ENCODE measurements at places on chromosomes 16 and 17.

- DNase-seq, result no peak
Observed at GRCh38 chr17:79595471-79595870, 15.4 kb downstream of the RBFOX3 start.

- no peak for DNase-seq
Observed at GRCh38 chr17:15038656-15039055, 226.5 kb downstream of the PMP22 start.

DNA sequence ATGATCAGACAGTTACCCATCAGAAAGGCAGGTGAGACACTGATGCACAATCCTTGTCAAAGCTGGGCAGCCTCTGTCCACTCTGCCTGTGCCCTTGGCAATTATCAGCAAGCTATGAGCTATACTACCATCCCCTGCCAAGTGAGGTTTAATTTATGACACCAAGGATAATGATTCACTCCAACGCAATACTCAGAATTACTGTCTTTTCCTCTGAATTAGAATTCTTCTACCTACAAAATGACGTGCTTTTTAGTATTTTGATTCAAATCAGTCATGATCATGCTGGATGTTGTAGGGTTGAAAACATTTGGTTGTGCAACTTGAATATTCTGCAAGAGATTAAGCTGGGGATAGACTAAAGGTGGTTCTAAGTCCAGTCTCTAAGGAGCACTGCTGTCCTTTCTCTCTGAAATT, 116.8 kb upstream of the SOX9 start:
- no peak for DNase-seq

- DNase-seq, result no peak
Observed at GRCh38 chr17:44079877-44080821, 9.6 kb downstream of the G6PC3 start.

- DNase-seq, result peak; percentile 65
Observed at GRCh38 chr17:79019632-79020584, 4.1 kb upstream of the C1QTNF1 start.

DNA sequence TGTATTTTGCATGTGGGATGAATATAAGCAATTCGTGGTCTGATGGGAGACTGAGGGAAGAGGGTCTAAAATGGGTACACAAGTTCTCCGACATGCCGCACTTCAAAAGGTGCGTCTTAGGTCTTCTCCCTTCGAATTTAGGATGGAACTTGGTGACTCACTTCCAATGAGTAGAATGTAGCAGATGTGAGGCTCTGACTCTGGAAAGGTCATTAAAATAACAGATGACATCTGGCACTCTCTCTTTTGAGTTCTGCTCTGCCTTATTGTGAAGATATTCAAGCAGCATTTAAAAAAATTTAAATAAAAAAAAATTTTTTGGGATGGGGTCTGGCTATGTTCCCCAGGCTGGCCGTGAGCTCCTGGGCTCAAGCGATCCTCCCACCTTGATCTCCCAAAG, 92.7 kb downstream of the TMEM100 start:
- no peak for DNase-seq

- no peak for DNase-seq
Observed at GRCh38 chr16:89586853-89587252, 11.3 kb downstream of the CPNE7 start.

- DNase-seq, result no peak
Observed at GRCh38 chr17:77815127-77815905, 143.2 kb upstream of the TNRC6C start.

DNA sequence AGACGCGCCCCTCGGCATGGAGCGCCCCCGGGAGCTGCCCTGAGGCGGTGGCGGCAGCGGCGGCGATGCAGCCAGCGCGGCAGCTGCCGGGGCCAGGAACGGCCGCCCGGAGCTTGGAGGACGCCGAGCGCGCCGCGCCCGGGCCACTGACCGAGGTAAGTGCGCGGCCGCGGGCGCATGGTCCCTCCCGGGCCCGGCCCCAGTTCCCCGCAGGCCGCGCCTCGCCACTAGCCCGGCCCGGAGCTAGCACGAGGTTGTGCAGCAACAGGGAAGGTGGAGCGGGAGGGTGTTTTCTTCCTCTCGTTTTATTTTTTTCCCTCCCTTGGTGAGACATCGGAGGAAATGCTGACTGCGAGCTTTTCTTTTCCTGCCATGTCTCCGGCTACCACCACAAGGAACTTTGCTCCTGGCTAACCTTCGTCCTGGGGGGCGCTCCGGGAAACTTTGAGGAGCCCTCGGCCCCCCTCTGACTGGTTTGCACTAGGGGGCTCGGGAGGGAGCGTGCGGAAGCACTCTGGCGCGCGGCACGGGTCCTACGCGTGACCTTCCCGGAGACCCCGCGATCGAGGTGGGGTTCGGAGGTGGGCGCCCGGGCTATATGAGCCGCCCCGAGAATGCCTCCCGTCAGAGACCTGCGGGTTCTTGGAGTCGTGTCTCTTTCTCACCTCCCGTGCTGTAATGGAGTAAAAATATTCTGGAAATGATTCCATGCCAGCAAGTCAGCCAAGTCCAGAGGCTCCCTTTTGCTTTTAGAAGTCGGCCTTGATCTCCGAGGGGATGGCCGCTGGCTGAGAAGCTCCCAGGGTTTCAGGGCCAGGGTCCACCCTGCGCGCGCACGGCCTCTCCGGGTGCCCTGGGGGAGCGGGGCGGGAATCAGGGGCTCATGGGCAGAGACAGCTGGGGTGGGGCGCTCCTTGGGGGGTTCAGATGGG, 868 bp downstream of the KCNJ12 start:
- no peak for DNase-seq

- no peak for DNase-seq
Observed at GRCh38 chr17:57108671-57109392, 23.8 kb downstream of the AKAP1 start.

- DNase-seq, result no peak
Observed at GRCh38 chr17:57518587-57519581, 226.2 kb downstream of the CCDC182 start.

DNA sequence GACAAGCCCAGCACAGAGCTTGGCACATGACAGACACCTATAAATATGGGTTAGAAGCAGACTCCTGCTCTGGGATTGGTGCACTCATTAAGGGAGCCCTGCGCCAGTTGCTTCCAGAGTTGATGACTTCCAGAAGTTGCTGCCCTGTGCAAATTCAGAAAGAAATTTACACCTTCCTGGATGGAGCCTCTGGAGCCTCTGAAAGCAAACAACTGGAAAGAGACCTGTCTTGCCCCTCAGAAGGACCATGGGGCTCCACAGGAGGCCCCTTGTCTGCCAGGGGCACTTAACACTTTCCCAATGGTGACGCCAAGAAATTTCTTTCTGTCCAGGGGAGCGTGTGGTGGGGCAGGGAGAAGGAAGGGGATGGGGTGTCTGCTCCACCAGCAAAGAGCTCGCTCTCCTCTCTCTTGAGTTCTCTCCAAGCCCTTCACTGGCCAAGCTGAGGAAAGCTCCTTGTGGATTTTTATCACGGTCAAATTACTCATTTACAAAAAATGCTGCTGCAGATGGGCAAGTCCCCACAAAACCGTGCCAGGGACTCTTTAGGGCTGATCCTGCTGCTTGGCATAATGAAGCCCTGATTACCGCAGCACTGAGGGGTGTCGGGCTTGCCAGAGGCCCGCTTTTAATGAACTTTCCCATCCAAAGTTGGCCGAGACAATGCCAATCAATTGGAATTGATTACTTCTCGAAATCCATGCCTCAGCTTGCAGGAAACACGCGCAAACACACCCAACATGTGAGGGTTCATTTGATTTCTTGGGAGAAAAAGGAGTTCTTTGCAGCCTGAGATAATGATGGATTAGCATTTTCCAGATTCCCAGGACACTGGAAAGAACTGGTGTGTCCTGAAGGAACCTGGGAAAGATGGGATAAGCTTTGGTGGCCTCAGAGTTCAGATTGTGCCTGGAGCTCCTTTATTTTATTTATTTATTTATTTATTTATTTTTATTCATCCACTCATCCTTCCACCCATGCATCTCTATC, 583.6 kb upstream of the CDH5 start:
- DNase-seq, result no peak

- peak; percentile 93 for DNase-seq
Observed at GRCh38 chr17:31487648-31488263, 96.3 kb downstream of the RAB11FIP4 start.

GRCh38 chr16:85988723-85989313, 89.9 kb downstream of the IRF8 start:
- no peak for DNase-seq

DNA sequence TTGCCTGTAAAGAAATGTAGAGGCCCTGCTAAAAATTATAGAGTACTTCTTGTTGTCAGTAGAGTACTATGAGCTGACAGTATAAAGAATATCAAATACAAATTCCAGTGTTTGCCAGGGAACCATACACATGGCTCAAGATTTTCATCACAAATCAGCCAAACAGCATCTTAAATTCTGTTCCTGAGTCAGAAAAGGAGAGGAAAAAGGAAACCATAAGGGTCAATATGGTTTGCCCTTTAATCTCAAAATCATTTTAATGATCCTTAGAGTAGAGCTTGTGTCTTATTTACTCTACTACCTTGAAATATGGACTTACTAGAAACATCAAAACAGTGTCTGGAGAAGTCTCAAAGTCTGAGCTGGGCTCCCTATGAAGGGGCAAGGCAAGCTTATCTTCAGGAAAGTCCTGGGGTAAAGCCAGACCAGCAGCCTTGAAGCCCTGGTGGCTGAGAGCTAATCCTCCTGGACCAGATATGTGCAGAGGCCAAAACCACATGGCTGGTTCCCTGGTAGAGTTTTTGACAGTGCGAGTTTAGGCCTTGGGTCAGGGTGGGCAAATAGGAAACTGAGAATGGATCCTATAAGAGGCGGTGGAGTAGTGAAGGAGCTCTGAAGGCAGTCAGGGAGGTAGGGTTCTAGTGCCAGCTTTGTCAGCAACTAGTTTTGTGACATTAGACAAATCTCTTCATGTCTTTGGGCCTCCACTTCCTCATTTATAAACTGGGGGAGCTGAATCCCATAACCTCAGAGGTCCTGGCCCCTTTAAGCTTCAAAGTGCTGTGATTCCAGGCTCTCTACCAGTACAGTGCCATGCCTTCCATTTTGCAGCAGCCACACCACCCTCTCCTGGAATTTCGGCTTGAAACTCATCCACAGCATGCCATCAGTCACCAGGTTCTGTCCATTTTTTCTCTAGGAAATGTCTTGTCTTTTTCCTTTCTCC, 38.9 kb downstream of the MRTFB start:
- no peak for DNase-seq

DNA sequence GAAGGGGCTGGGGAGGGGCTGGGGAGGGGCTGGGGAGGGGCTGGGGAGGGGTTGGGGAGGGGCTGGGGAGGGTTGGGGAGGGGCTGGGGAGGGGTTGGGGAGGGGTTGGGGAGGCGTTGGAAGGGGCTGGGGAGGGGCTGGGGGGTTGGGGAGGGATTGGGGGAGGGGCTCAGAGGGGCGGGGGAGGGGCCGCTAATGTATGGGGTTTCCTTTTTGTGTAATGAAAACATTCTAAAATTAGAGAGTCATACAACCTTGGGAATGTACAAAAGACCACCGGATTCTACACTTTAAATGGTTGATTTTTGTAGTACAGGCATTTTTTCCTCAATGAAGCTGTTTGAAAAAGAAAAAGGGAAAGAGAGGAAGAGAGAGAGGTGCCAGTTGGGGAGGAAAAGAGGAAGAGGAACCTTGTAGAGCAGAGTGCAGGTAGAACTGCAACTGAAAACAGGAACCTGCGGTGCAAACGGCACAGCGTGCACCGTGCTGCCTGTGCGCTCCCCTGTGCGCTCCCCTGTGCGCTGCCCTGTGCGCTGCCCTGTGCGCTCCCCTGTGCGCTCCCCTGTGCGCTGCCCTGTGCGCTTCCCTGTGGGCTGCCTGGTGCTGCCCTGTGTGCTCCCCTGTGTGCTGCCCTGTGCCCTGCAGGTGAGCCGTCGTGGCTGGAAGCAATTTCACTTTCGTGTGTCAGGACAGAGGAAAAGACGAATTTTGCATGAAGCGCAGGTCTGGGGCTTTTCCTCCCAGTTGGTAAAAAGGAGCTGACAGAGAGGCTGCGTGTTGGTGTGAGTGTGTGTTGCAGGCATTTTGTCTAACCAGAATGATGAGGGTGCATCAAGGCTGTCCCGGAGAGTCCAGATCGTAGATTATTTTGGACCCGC, 40.8 kb downstream of the METRNL start:
- no peak for DNase-seq

GRCh38 chr16:89437991-89438390, 52.4 kb downstream of the ANKRD11 start:
- no peak for DNase-seq

DNA sequence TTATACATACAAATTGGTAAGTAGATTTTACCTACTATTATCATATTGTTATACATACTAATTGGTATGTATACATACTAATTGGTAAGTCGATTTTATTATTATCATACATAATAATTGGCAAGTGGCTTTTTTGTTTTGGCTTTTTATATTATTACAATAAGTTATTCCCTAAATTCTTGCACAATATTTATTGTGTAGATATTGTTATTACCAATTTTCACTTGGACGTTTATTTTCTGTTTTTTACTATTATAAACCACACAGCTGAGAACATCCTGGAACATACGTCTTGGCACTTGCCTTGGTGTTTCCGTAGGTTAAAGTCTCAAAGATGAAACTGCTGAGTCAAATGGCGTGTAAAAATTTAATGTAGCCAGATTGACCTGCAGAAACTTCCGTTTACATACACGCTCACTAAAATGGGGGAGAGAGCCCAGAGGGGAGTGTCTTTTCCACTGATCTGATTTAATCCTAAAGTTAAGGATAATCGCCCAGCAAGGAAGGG, 18.9 kb downstream of the GNGT2 start:
- DNase-seq, result no peak

- DNase-seq, result no peak
Observed at GRCh38 chr16:72937916-72938794, 109.8 kb downstream of the ZFHX3 start.

DNA sequence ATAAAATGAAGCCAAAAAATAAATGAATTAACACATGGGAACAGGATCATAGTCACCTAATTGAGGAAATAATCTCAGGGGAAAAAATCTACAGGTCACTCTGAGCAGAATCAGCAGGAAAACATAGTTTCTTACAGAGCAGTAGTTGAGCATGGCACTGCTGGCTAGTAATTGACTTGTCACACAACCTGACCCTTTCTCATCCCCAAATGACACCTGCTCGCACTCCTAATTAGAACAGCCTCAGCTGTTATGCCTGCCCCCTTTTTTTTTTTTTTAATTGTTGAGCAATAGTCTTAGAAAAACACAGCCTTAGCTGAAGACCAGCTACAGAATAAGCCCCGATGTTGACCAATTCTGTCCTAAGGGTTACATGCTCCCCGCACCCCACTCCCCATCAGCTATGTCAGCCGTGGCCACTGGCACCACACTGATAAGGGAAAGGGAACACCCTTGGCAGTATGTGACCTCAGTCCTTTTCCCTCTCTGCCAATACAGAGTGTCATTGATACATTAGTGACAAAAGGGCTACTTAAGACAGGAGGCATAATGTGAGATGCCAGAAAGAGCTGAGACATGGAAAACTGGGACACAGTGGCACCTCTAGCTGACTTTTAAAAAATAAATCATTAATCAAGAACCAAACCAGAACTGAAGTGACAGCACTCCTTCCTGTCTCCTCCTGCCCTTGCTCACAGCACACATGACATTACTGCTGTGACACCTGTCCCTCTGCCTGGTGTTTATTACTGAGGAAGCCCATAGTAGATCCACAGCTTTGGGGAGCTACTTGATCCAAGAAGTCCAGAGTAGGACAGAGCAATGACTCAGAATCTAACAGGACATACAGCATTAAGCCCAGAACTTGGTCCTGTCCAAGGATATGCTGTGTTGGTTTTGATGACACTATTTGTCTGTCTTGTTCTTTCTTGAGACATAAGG, 41.7 kb downstream of the WDR59 start:
- DNase-seq, result no peak

GRCh38 chr17:50267074-50267841, 7.0 kb upstream of the TMEM92 start:
- no peak for DNase-seq

GRCh38 chr17:81164371-81165245, 699 bp upstream of the PVALEF start:
- no peak for DNase-seq
